Stimulated activated CD4-positive, alpha-beta T cell treated with anti-CD3 and anti-CD28 coated beads, Interleukin-1b, Interleukin-23, amount 100 ng/mL, for 24 hours (primary cell): ENCODE measurements at places on chromosomes 11 and 22.

DNA sequence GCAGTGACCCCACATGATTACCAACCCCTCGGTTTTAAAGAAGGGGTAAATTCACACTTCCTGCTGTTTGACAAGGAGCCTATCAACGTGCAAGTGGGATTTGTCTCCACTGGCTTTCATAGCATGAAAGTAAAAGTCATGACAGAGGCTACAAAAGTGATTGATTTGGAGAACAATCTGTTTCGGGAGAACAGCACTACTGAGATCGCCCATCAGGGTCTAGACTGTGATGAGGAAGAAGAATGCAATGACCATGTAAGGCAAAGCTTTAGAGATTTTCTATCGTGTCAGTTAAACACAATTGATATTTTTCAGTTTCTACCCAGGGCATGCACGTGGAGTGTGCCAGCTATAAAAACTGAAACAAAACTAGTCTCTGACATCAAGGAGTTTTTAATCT is 41.7 kb downstream of the HORMAD2 start:
- DNase-seq: no peak

- DNase-seq: no peak
Observed at GRCh38 chr11:101477926-101478325, 105.9 kb downstream of the TRPC6 start.

GRCh38 chr11:132648851-132649250 is 883.5 kb downstream of the OPCML start:
- no peak for DNase-seq

DNA sequence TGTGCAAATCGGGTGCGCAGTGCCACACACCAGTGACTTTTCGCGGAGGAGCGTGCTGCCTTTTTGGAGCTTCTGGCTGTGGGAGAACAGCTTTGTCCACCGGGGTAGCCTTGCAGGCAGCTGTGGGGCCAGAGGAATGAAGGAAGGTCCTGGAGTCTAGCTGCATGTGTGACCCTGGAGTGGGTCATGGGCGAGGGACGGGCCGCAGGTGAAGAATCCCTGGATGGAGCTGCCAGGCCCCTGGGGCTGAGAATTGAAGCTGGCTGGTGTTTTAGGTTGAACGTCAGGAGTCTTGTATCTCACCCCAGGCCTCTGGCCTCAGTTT is 8.6 kb downstream of the CCND1 start:
- no peak for DNase-seq

DNA sequence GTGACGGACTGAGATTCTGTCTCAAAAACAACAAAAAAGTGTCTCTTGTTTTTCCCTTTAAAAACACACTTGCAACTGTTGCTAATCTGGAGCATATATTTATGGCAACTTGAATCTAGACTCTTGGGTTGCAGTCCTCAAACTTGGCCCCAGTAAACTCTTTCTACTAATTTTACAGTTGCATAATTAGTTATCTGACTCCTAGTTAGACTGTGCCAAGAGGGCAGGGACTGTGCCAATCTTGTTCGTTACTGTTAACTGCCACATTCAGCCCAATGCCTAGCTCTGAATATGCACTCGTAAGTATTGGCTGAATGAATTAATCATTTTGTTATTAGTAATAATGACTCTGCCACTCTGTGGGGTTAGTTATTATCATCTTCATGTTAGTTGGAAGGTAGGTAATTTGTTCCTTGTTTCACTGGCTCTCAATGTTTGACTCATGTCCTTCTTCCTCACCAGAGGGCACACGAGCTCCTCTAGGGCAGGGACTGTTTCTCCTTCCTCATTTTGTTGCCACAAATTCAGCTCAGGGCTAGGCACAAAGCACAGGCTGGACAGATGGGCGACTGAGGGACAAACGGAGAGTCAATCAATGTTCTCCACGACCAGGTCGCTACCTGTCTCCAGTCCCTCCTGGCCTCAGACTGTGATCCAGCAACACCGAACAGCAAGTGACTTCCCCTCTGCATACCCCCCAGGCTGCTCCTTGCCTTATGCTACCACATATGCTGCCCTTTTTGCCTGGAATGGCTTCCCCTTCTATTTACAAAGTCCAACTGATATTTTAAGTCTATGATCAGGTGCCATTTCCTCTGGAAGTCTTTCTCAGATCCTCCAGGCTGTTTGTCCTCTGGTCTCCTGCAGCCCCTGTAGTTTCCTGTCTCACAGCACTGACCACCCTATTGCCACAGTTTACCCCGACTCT is 9.0 kb downstream of the CLPB start:
- DNase-seq: no peak

GRCh38 chr11:74696939-74697675 is 34.1 kb downstream of the CHRDL2 start:
- no peak for DNase-seq

DNA sequence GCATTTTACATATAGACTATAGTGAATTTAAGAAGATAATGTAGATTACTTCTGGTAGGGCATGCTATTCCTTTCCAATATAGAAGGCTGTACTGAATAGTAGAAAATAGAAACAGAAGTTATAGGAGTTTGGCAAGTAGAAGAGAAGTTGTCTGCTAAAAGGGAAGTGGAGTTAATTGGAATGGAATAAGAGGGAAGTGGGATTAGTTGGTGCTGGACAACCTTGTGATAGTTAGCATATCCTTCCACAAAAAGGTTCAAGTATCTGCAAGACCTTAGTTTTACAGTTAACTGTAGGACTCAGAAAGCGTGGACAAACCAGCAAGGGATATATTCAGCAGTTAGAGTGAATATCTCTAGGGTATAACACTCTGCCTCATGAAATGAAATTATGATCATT is 185.5 kb downstream of the SWAP70 start:
- DNase-seq: no peak

DNA sequence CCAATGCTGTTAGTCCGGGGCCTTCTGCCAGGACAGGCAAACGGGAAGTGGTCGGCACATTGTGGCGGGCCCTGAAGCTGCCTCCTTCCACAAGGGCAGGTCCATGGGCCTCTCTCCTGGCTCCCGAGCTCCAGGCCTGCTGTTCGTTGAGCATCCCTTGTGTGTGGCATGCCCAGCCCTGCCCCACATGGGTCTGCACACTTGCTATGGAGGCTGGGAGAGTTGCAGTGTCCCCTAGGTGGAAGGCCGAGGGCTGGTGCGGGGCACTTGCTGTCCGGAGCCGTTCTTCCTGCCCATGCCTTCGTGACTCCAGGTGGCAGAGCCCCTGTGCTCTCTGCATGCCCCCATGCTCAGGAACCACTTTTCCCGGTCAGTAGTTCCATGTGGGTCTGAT is 26.0 kb upstream of the DGCR8 start:
- DNase-seq: no peak

DNA sequence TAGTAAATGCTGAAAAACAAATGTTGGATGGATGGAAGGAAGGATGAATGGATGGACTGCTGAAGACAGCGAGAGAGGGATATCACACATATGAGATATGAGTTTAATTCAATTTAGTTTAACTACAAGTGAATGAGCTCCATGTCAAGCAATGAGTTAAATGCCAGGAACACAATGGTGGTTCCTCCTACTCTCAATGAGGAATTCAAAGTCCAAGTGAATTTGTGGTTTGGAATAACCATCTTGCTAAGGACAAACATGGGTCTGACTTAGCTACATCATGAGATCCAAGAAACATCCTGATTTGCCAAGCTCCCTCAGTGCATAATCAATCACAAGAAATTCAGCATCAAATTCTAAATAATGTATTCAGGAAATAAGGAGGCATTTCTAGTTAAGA is 26.1 kb upstream of the PPP2R1B start:
- DNase-seq: no peak

GRCh38 chr22:34501366-34501965 is 564.5 kb upstream of the ISX start:
- DNase-seq: no peak

- DNase-seq: no peak
Observed at GRCh38 chr11:94533206-94533605, 10.5 kb upstream of the FUT4 start.

DNA sequence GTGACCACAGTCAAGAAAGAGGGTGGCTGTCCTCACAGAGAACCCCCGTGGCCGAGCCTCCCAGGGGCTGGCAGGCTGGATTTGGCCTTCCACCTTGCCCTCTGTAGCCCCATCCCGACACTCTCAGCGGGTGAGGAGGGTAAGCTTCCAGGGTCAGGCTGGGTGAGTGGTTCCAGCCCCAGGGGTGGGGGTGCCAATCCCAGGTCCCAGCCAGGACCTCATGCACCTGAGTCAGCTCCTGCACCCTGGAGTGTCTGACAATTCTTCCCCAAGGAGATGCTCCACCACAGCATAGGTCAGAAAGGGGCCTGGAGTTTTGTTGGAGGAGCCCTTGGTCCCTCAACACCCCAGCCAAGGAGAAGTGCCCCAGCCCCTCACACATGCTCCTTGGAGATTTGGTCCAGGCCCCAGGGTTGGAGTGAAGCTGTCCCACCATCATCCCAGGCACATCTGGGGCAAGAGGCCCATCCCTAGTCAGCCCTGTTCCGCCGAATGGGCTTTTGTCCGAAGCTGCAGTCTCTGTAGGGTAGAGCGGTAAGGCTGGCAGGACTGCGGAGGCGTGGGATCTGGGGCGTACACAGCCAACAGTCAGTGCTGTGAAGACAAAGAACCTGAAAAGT is 8.4 kb downstream of the LINC01488 start:
- no peak for DNase-seq

- no peak for DNase-seq
Observed at GRCh38 chr22:17808693-17809403, 34.6 kb upstream of the BID start.

- no peak for DNase-seq
Observed at GRCh38 chr11:78425399-78426070, 7.9 kb upstream of the GAB2 start.

DNA sequence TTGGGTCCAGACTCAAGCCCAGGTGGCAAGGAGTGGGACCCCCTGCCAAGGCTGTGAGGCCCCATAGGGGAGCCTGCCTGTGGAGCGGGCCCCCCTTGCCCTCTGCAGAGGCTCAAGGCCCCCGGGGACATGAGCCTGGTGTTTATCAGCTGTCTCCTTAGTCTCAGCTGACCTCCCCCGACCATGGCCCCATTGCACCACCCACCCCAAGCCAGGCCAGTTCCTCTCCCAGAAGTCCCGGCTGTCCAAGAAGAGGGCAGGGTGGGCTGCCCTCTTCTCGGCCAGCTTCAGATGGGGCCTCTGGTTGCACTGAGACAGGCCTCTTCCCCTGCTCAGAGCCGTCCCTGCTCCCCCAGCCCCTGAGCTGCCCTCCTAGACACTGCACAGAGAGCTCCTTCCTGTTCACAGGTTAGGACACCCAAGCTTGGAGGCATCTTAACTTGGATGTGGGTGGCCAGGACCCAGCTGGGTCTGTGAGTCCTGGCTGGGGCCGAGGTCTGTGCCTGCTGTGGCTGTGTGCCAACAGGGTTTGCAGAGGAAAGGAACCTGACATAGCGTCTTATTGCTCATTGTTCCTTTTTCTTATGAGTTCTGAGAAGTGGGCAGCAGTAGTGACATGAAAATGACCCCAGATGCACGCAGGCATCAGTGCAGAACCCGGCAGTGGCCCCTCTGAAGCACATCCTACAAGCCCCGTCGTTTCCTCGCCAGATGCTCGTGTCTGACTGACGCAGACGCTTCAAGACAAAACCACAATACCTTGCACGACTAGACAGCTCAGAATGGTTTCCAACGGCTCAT is 5.4 kb downstream of the TRABD start:
- DNase-seq: peak; percentile 34

GRCh38 chr11:10674440-10674855 is 19.1 kb downstream of the IRAG1 start:
- DNase-seq: no peak

DNA sequence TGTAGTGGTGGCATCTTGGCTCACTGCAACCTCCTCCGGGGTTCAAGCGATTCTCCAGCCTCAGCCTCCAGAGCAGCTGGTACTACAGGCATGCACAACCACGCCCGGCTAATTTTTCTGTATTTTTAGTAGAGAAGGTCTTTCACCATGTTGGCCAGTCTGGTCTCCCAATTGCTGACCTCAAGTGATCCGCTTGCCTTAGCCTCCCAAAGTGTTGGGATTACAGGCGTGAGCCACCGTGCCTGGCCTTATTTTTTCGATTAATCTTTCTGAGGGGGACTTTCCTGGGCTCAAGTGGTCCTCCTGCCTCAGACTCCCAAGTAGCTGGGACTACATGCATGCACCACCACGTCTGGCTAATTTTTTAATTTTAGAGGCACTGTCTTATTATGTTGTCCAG is 5.6 kb downstream of the SNU13 start:
- no peak for DNase-seq

DNA sequence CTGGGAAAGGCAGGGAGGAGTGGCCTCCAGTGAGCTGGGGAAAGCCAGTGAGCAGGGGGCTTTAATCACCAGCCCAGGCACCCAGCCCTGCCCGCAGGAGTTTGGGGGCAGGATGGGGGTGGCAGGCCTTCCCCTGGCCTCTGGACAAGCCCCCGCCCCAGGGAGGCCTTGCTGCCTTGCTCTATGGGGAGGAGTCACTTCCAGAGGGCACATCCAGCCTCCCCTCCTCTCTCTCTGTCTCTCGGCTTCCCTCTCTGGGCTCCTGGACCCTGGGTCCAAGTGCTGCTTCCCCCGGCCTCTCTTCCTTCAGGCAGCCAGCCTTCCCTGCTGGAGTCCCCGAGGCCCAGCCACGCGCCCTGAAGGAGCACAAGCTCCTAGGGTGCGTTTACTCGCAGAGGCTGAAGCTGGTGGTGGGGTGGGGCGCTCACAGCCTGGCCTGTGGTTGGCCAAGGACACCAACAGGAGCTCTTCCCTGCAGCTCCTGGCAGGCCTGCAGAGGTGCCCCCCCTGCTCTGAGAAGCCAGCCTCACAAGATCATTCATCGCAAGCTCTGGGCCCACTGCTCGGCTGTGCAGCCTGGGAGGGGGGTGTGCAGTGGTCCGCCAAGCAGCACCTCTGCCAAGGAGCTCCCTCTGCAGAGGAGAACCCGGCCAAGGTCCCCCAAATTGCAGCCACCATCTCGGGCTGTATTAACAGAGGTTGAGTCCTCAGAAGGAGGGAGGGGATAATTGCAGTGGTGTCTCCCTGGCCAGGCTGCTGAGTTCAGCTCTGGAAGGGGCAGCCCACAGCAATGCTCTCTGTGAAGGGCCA is 25.4 kb downstream of the OSBPL5 start:
- no peak for DNase-seq

- no peak for DNase-seq
Observed at GRCh38 chr11:76617553-76618265, 52.8 kb downstream of the LRRC32 start.

DNA sequence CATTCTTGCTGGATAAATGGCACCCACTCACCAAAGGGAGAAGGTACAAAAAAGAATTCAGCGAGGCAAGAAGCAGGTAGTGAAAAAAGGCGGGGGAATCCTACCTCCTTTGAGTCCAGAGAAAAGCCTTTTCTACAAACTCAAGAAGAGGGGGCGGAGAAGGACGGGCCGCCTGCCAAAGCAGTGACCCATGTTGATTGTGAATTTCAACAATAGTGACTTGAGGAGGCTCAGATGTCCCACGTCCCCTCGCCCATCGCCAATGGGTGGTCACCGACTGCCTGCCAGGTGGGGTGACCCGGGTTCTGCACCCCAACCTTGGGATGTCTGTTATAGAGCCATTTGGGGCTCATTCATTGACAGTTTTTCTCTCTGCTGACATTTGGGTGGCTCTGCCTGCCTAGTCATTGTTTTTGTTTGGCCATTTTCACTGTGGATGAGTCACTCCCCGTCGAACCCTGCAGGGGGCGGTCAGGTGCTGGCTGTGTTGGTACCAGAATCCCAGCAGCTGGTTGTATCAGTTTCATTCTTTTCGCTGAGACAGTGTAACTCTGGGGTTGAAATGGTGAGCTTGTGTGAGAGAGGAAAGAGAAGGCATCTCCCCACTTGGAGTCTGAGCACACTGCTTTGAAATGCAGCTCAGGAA is 163.4 kb upstream of the NCAM1 start:
- DNase-seq: no peak

- peak; percentile 54 for DNase-seq
Observed at GRCh38 chr11:2928605-2929530, at the start of gene PHLDA2. Gene PHLDA2 (minus strand): TSS chr11:2929420. CDS start chr11:2929364, 56 bp downstream.
